ENCODE measurements at places on chromosomes 5 and 9.

DNA sequence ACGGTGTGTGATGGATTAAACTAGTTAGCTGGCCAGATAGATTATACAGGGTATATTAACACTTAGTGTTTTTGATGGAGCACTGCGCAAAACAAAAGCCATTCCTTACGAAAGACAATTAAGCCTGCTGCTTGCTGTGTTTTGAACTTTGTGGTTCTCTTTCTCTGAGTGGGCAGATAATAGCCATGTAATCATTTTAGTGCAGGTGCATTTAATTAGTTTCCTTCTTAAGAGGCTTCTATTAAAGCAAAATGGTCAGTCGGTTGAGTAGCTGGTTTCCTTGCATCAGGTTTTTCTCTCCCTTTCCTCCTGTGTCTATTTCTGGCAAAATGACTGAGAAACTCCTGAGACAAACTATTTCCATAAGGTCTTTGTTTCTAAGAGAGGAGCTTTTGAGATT is 512.5 kb downstream of the DMAC1 start:
- H3K27me3 ChIP-seq: no peaks in the 10 kb centered on the region
- H3K36me3 ChIP-seq: no peaks in the 10 kb centered on the region
- H3K27ac ChIP-seq: no peak overlapping the region
- DNase-seq: no peak
- 0 out of 2 replicates have a peak, but pooled peaks cover 1% of the 10 kb centered on the region for H3K4me1 ChIP-seq
- no peak overlapping the region for H3K4me3 ChIP-seq

GRCh38 chr5:92605591-92605990 is 975.4 kb downstream of the NR2F1-AS1 start:
- H3K4me3 ChIP-seq: no peak overlapping the region
- H3K4me1 ChIP-seq: no peaks in the 10 kb centered on the region
- H3K27me3 ChIP-seq: no peaks in the 10 kb centered on the region
- no peaks in the 10 kb centered on the region for H3K36me3 ChIP-seq

- no peak for DNase-seq
- peaks cover 9% of the 10 kb centered on the region for H3K36me3 ChIP-seq
- H3K27ac ChIP-seq: no peak overlapping the region
- H3K27me3 ChIP-seq: no peaks in the 10 kb centered on the region
- H3K4me1 ChIP-seq: no peaks in the 10 kb centered on the region
Observed at GRCh38 chr5:176507911-176508310, 29.3 kb downstream of the RNF44 start.

DNA sequence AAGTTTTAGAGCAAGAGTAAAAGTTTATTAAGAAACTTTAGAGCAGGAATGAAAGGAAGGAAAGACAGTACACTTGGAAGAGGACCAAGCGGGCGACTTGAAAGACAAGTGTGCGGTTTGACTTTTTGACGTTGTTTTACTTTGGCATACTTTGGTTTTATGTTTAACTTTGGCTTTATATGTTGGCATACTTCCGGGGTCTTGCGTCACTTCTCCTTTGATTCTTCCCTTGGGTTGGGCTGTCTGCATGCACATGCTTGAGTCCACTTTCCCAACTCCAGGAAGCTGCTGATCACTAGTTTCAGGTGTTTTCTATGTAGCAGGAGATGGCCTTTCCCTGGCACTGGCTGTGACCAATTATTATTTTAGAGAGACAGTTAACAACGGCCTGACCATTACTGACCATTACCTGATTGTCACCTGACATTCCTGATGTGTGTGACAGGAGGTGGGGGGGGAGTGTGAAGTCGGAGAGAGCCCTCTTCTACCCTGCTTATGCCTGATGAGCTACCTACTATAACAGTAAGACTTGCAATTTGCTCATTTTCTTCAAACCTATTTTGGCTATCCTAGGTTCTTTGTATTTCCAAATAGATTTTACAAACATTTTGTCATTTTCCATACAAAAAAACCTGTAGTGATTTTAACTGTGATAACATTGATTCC is 45.5 kb downstream of the TNFSF8 start:
- no peaks in the 10 kb centered on the region for H3K27me3 ChIP-seq
- peaks cover 1% of the 10 kb centered on the region for H3K4me1 ChIP-seq
- H3K36me3 ChIP-seq: no peaks in the 10 kb centered on the region

GRCh38 chr5:37695647-37696046 is 144.2 kb downstream of the GDNF start:
- H3K27me3 ChIP-seq: no peaks in the 10 kb centered on the region
- no peak overlapping the region for H3K4me3 ChIP-seq
- H3K27ac ChIP-seq: no peak overlapping the region

DNA sequence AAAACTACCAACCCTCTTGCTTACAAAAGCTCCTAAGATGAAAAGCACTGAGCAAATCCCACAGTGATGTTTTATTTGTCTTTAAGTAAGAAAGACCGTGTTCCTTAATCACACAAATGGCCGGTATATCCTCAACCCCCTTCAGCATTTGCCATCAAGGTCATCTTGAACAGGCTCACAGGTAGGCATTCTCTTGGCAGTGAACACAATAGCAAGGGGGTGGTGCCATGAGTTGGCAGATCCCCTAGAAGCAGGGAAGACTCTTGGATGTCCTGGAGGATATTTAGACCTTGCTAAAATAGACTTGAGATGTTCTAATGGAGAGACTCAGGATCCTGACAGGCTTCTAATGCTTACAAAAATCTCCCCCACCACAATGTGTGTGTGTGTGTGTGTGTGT is 323.0 kb downstream of the SPOCK1 start:
- H3K4me3 ChIP-seq: no peak overlapping the region
- no peak overlapping the region for H3K27ac ChIP-seq
- no peak for DNase-seq
- H3K36me3 ChIP-seq: no peaks in the 10 kb centered on the region
- no peaks in the 10 kb centered on the region for H3K27me3 ChIP-seq
- no peaks in the 10 kb centered on the region for H3K4me1 ChIP-seq

DNA sequence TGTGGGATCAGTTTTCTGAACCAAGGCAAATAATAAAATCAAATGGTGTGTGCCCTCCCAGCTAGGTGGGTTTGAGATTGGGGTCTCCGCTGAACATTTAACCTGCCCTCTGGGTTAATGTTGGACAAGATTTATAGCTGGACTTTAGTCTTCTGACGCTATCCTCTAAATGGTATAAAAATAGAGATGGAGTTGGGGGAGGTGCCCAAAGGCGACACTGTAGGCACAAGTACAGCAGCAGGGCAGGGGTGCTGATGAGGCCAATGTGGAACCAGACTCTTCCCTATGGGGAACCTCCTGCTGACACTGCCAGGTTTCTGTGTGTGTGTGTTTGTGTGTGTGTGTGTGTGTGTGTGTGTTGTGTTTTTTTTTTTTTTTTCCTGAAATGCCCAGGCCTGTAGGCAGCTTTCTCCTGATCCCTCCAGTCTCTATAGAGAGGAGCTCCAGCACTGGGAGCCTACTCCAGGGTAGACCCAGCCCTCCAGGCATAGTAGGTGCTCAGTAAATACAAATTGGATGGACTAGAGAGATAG is 37.9 kb downstream of the PCDH1 start:
- no peak overlapping the region for H3K27ac ChIP-seq
- DNase-seq: no peak
- no peak overlapping the region for H3K4me3 ChIP-seq
- no peaks in the 10 kb centered on the region for H3K27me3 ChIP-seq
- H3K4me1 ChIP-seq: peaks cover 37% of the 10 kb centered on the region
- no peaks in the 10 kb centered on the region for H3K36me3 ChIP-seq

GRCh38 chr5:146873186-146873917 is 5.2 kb downstream of the PPP2R2B start:
- H3K36me3 ChIP-seq: no peaks in the 10 kb centered on the region
- H3K4me3 ChIP-seq: no peak overlapping the region
- no peak overlapping the region for H3K27ac ChIP-seq
- H3K27me3 ChIP-seq: 0 out of 2 replicates have a peak, but pooled peaks cover 1% of the 10 kb centered on the region
- H3K4me1 ChIP-seq: peaks cover 3% of the 10 kb centered on the region

DNA sequence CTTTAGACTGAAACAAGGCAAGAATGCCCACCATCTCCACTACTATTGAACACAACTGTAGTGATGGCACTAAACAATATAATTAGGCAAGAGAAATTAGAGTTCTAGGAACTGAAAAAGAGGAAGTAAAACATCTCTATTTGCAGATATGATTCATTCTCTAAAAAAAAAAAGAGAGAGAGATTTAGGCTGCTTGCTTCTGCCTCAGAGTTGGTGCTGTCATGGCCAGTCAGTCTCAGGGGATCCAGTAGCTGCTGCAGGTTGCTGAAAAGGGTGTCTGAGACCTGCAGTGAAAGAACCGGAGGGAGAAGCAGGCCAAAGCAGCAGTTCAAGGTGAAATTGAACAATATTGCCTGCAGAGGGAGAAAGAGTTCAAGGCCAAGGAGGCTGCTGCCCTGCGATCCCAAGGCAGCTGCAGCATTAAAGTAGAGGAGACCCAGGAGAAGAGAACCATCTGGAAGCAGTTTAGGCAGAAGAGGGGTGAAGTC is 72.5 kb downstream of the AP3B1 start:
- peak; percentile 18 for DNase-seq
- H3K36me3 ChIP-seq: no peaks in the 10 kb centered on the region
- no peak overlapping the region for H3K4me3 ChIP-seq
- no peak overlapping the region for H3K27ac ChIP-seq
- H3K4me1 ChIP-seq: no peaks in the 10 kb centered on the region

DNA sequence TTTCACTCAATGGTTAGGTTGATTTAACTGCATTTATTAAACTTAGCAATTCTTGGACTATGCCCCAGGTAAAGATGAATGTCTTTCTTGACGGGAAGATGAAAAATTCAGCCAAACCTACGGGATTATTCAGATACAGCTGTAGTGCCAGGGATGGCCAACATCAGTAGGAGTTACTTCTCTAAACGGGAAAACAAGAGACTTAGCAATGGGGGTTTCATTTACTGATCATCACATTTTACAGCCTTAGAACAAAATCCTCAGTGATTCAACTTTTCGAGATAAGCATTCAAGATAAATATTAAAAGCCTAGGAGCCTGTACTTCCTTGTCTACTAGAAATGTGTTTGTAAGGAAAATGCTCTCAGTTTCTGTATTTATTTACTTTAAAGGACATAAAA is 46.1 kb downstream of the S1PR3 start:
- H3K4me1 ChIP-seq: no peaks in the 10 kb centered on the region
- no peak for DNase-seq
- no peak overlapping the region for H3K27ac ChIP-seq
- no peaks in the 10 kb centered on the region for H3K36me3 ChIP-seq
- H3K4me3 ChIP-seq: no peak overlapping the region

- H3K4me1 ChIP-seq: no peaks in the 10 kb centered on the region
- no peak overlapping the region for H3K27ac ChIP-seq
- no peak for DNase-seq
- H3K27me3 ChIP-seq: no peaks in the 10 kb centered on the region
- no peak overlapping the region for H3K4me3 ChIP-seq
- H3K36me3 ChIP-seq: no peaks in the 10 kb centered on the region
Observed at GRCh38 chr5:37735649-37736347, 104.0 kb downstream of the GDNF start.

DNA sequence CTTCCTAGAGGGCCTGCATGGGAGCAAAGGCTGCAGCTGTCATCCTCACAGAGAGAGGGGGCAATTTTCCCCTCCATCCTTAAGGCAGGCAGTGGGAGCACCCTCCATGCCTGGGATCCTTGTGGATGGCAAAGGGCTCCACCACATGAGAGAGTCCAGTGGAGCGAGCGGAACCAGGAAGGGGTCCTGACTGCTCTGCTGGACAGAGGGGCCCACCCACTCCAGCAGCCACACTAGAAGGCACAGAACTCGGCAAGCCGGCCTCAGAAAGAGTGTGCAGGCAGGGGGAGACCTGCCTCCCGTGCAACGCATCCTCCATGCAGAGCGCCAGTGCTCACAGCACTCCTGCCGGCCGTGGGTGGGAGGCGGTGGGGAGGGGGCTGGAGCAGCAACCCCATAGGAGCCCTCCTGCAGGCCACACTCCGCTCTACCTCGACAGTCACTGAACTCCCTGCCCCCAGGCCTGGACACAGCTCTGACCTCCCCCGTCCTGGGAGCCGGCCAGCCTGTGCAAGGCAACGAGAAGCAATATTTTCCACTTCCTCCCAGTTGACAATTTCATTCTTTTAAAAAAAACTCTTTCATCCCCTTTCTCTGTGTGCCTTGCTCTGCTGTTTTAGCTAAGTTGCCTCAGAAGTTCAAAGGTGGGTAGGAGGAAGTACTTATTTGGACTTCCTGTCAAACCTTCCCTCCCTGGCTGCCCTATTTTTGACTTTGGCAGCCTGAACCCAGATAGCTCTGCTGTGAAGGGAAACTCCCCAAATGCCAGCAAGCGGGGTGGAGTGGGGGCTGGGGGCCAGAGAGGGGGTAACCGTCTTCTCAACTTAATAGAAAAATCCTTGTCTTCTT is 5.3 kb upstream of the LCP2 start:
- no peaks in the 10 kb centered on the region for H3K4me1 ChIP-seq
- no peak overlapping the region for H3K27ac ChIP-seq
- DNase-seq: no peak
- no peak overlapping the region for H3K4me3 ChIP-seq
- no peaks in the 10 kb centered on the region for H3K27me3 ChIP-seq

Measured in iPS DF 6.9 (cell line).